Stimulated activated CD8-positive, alpha-beta memory T cell treated with anti-CD3 and anti-CD28 coated beads, Interleukin-2, amount 100 ng/mL, for 1 hour (primary cell): ENCODE measurements at places on chromosomes 13 and 19.

DNA sequence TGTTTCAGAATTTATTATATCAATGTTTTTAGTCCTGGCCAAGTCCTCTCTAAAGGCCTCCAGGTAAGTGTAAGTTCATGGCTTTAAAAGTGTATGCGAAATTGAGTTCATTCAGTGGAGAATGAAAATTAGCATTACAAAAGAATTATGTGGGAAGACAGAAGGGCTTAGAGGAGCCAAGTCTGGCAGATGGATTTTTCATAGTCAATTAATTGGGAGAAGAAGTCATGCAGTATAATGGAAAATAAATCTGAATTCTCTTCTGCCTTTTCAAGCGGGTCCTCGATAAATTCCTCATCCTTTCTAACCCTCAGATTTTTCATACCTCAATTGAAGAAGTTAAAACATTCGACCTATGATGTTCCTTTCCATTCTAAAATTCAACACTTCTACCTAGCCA lies 394.2 kb downstream of the ITGBL1 start:
- DNase-seq = no peak

GRCh38 chr13:23850134-23850533 lies 39.1 kb downstream of the MIPEP start:
- no peak for DNase-seq

GRCh38 chr19:39834287-39834841 lies 402 bp upstream of the DYRK1B start:
- no peak for DNase-seq

GRCh38 chr19:36773223-36773579 lies 594 bp upstream of the ZNF850 start:
- no peak for DNase-seq

- no peak for DNase-seq
These were observed 10.4 kb upstream of the F2RL3 start for GRCh38 chr19:16878181-16878965.

- DNase-seq = no peak
These were observed 149.1 kb upstream of the SPACA7 start for GRCh38 chr13:112227031-112227430.

- no peak for DNase-seq
These were observed 69.9 kb upstream of the KCTD15 start for GRCh38 chr19:33726756-33727155.

DNA sequence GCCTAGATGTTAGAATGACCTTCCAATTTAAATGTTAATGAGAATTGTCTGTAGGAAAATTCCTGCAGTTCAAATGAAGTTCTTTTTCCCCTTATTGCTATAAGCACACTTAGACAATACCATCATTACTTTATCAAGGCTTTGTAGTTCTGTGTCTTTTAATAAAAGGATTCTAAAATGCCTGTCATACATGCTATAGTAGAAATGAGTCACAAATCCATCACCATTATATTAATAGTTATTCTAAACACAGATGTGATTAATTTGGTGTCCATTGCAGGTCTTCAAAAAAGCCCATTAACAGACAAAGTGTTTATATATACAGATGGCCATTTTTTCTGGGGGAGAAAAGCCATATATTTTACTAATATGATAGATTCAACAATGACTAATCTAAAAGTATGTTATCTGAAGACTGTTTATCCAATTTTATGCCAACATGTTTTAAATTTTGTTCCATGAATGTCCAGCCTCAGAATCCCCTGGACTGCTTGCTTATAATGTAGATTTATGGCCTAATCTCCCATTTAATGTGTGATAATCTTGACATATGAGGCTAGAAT lies 1678.3 kb upstream of the PCDH20 start:
- DNase-seq = no peak

- DNase-seq = no peak
These were observed 35.6 kb upstream of the TFDP1 start for GRCh38 chr13:113548778-113549621.

DNA sequence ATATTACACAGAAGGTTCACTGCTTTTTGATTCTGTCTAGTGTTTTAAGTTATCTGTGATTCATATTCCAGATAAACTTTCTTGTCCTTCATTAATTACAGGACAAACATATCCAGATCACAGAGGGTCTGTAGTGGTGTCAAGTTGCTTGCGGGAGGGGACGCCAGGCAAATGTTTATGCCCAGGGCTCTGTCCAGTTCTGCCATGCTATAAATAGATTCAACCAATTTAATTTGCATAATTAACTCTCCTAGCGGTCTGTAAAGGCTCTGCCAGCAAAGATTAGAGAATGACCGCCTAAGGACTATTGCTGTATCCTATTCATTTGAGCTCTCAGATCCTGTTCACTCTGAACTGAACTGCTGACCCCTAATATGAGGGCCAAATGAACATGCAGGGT lies 59.7 kb upstream of the TRPC4 start:
- DNase-seq = no peak

DNA sequence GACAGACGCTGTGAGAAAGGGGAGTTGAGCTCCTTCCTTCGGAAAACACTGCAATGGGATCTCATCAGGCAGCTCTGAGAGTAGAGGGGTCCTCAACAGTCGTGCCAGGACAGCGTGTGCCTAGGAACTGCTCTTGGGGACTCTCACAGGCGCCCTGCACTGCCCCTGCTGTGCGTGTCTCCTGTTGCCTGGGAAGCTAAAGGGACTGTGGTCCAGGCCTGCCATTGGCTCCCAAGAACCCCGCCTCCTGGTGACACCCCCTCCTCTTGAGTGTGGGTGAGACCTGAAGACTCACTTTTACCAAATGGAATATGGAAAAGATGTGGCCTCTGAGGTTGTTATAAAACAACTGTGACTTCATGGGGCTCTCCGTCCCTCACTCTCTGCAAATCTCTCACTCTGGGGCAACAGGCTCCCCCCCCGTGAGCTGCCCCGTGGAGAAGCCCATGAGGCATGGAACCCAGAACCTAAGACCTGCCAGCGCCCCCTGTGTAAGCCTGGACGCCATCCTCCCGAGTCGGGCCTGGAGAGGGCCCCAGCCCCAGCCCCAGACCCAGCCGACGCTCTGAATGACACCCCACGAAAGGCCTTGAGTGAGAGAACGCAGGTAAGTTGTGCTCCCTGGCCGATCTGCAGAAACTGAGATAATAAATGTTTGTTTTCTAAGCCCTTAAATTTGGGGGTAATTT lies 302.7 kb downstream of the FGF9 start:
- no peak for DNase-seq

DNA sequence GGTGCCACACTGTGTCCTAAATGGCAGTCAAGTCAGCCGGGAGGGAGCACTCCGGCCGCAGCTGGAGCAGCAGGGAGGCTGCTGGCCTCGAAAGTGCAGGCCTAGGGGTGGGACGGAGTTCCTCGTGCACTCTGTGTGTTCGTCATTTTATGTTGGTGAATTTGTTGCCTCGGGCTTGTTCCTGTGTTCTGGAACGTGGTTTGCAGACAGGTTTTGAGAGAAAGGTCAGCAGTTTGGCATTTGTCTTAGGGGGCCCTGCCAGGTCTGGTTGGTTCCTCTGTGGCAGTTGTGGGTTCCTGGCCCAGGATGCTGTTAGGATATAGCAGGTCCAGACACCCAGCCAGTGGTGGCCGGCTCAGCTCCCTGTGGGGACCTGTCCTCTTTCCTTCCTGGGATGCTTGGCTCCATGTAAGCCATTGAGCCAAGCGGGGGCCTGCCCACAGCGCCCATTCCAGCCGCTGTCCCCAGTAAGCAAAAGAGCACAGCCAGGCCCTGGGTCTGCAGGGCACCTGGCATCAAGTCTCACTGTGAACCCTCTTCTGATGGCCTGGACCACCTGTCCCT lies 30.0 kb downstream of the MPHOSPH8 start:
- DNase-seq = no peak

GRCh38 chr19:23993440-23993839 lies 78.8 kb downstream of the ZNF726 start:
- DNase-seq = no peak

DNA sequence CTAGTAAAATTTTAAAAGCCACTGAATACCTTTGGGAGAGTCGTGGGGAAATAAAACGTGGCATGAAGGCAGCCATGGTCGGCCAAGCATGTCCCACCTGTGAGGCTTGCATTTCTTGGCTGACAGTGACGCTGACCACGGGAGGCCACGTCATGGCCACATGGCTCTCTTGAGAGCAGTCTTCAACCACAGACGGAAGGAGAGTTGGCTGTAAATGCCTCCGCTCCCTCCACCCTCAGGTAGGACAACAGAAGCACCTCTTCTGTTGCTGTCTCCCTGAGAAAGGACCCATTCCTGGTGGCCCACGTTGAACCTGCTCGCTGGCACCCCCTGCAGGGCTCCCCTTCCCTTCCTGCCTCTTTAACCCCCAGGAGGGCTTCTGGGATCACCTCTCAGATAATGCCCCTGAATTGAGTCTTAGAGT lies 10.6 kb upstream of the LRRC25 start:
- no peak for DNase-seq

GRCh38 chr13:78152415-78152814 lies 233.8 kb upstream of the EDNRB start:
- no peak for DNase-seq

GRCh38 chr19:29882719-29883105 lies 59.3 kb upstream of the URI1 start:
- DNase-seq = no peak

DNA sequence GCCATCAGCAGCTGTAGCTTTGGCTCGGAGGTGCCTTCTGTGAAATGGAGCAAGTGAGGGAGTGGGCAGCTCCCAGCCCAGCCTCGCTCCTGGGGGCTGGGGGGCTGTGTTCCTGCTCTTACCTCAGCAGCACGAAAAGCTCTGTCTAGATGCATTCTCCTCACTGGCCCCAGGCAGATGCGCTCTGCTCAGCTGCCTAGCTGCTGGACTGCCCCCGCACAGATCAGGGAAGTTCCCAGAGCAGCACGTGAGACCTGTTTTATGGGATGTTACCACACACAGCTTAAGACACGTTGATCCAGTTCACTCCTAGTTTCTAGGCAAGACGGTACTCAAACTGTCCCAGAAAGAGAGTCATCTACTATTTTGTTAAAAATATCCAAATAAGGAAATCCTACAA lies 13.6 kb downstream of the LCP1 start:
- no peak for DNase-seq

DNA sequence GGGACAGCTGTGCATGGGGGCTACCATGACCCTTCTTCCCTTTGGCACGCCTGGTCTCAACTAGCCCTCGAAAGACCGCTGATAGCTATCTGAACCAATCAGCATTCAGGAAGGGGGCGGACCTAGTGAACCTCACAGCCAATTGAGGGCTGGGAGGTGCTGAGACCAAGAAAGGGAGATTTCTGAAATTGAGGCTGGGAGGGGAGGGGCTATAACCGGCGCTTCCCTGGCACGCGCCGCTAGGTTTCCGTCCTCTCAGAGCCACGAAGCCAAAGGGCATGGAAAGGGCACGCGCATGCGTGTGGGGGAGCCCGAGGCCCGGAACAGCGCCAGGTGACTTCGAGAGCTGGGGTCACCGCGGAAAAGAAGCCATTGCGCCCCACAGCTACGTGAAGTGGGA lies 4.2 kb upstream of the PAFAH1B3 start:
- DNase-seq = no peak

DNA sequence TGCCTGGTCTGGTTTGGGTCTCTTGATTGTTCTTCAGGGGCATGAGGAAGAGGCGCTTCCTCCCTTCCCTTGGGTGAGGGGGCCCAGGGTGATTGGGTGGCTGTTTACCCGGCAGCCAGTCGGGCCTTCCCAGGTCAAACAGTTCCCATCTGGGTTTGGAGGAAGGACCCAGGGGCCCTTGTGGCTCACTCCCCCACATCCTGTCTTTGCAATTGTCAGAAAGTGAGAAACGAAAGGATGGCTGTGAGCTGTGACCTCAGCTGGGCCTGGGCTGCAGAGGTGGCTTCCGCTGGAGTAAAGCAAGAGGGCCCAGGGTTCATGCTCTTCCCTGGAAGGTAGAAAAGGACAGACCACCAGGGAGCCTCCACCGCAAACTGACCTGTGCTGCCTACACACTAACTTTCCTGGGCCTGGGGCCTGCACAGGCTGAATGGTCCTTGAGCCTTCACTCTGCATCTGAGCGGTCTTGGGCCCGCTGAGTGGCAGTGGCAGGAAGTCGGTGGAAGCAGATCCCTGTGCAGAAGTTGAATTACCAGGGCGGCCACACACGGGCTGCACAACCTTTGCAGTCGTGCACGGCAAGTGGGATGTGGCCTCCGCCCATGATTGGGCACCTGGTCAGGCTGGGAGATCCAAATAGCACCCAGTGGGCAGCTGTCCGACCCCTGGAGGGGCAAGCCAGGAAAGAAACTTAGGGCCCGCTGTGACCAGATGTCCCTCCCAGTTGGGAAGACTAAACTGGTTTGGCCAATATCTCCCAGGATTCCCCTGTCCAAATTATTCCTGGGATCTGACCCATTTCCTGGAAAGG lies 5.3 kb upstream of the CD79A start:
- peak; percentile 33 for DNase-seq

- DNase-seq = no peak
These were observed 90.1 kb downstream of the ERCC5 start for GRCh38 chr13:102935896-102936321.

GRCh38 chr19:28556371-28556770 lies 656.6 kb downstream of the UQCRFS1 start:
- DNase-seq = no peak

DNA sequence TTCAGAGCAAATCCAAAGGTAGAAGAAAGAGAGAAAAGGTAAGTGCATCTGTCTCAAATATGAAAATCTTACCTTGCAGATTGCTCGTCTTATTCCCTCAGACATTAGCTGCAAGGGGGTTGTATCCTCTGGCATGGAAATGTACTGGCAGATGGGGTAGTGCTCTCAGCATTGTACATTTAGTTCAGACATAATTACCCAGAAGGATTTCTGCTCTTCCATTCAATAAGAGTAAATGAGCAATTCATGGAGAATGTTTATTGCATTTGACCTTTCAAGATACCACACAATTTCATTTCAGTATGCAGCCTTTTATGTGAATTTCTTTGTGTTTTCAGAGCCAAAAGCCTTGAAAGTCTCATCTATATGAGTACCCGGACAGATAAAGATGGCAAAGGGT lies 63.8 kb downstream of the SCEL start:
- DNase-seq = no peak

DNA sequence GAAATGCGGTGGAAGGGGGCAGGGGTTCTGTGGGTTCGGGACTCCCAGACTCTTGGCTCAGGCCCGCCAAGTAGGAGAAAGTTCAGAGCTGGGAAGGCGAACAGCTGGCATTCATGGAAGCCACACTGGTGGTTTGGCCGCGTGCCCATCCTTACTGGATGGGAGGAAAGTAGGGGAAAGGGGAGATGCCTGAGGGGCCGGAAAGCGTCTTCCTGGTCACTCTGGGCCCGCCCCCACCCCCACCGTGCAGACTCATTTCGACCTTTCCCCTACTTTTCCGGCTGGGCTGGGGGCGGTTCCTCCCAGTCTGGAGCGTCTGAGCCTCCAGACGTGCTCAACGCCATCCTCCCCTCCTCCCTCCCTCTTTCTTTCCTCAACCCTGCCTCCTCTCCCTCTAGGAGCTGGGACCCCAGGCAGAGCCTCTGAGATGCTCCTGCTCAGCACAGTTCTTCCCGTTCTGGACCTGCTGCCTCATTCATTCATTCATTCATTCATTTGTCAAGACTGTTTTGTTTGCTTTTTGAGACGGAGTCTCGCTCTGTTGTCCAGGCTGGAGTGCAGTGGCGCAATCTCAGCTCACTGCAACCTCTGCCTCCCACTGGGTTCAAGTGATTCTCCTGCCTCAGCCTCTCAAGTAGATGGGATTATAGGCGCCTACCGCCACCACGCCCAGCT lies 3.5 kb downstream of the ANGPTL4 start:
- no peak for DNase-seq

- DNase-seq = no peak
These were observed 13.3 kb downstream of the EXOC3L2 start for GRCh38 chr19:45231891-45232290.

- no peak for DNase-seq
These were observed 81.5 kb downstream of the ATP11A start for GRCh38 chr13:112771139-112771876.
